Activated CD4-positive, alpha-beta memory T cell treated with anti-CD3 and anti-CD28 coated beads for 36 hours (primary cell): ENCODE measurements at places on chromosomes 12 and 14.

DNA sequence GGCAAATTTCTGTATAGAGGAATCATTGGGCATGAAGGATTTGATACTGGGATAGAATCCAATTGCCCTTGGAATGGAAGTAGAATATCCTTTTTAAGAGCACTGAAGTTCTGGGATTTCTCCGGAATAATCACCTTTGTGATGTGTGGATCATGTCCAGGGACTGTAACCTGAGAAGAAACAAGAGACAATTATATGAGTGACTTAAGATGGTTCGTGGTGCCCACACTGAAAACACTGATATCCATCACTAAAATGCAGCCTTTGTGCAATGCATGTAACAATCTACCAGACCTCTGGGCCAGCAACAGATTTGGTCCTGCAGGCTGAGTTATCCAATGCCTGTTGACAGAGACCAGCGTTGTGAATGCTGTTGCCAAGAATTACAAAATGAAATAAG lies 48.5 kb downstream of the MDM2 start:
- DNase-seq: no peak

GRCh38 chr12:46661110-46661845 lies 164.5 kb downstream of the SLC38A4 start:
- no peak for DNase-seq

DNA sequence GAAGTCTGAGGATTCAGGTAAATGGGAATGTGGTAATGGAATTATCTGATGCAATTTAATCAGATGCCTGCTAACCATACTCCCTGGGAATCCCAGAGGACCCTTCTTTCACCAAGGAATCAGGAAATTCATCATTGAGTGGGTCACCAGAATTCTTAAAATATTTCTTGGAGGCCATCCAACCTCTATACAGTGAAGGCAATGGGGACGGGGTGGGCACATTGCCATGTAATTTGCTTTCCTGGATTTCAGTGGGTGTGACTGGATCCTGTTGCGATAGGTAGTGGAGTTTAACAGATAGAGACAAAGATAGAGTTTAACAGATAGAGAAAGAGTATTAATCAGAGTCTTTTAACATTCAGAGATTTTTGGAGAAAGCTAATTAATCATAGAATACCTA lies 394.4 kb downstream of the DAD1 start:
- no peak for DNase-seq

GRCh38 chr12:6469092-6469491 lies 1.4 kb downstream of the VAMP1 start:
- peak; percentile 46 for DNase-seq

- DNase-seq: no peak
Observed at GRCh38 chr14:76930549-76930948, 98.0 kb downstream of the IRF2BPL start.

DNA sequence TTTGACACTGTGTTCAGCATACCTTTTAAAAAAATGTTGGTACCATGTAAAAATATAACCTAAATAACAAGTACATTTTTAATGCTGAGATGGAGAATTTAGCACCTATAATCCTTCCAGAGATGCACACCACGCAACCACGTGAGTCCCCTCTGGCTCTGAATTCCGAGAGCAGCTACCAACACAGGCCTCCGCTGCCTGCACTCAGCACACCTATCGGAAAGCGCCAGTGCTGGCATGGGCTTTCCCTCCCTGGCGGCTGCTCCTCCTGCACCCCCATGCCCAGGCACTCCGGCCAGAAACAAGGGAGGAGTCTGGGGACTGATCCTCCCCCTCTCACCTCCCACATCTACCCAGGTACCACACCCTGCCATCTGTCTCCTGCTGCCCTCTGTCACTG lies 47.0 kb downstream of the ITPK1 start:
- DNase-seq: no peak

DNA sequence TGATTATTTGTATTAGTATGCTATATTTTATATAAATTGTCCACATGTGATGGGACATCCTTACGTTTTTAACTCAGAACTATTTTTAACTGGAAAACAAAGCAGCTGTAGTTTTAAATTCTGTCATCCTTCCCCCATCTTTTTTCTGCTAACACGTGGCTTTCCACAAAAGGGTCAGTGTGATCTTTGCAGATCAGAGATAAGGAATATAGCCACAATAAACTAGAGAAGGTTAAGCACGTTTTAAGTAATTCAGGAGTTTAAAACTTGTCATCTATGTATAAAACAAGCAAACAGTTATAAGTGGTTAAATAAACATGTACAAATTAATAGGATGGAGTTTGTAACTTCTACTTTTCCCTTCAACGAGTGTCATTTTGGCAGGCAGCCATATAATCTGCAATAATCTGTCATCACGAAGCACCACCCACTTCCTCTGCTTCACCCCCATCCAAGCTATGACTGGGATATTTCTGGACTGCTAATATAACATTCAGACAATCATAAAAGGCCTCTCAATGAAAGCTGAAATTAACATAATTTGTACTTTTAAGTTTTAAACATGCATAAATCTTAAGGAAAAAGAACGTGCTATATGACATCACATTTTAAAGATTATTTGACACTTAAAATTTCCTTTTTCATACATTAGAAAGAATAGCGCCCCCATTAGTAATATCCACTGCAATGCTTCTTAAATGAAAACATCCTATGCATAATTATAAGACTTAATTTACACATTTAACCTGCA lies 15.3 kb downstream of the TAOK3 start:
- peak; percentile 65 for DNase-seq

- DNase-seq: no peak
Observed at GRCh38 chr12:132137483-132138125, 6.5 kb downstream of the DDX51 start.

DNA sequence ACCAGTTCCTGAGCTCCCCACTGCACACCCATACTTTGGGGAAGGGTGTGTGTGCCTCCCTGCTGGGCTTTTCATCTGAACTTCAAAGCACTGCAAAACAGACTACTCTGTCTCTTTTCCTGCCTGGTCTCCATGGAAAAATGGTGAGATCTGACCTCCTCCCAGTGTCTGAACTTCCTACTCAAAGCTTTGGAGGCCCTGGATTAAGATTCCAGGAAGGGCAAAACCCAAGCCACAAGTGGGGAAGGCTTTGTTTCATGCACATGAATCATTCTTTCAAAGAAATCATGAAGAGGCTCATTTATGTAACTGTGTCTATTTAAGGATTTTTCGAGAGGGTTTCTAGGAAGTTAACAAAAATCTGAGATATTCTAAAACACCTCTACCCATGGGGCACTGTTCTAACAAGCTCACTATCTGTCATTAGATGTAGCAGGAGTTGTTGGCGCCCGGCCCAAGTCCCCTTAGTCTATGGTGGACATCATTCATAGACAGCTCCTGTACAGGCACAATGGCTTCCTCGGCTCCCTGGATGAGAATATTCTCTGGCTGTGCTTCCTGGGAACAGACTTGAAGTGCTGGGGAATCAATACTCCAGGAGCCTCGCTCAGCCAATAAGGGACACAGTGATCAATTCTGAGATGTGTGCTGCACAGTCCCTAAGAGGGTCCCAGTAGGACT lies 224.0 kb downstream of the KTN1 start:
- peak; percentile 50 for DNase-seq

DNA sequence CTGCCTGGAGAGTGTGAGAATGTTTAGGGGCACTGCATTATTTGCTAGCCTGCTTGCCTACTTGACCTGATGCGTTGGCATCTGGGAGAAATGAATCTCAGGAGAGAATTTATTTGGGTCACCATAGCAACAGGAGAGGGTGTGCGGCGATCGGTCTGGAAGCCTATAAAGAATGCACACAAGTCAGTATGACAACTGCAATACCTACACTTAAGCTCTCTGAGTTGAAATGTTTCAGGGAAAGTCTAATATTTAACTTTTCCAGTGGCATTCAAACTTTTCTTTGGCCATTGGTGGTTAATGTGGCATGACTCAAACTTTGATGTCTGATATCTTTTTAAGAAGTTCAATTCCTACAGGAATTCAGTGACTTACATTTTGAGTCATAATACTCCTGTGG lies 205.1 kb downstream of the NEDD1 start:
- no peak for DNase-seq

- no peak for DNase-seq
Observed at GRCh38 chr12:63844391-63845341, at the start of gene SRGAP1. Gene SRGAP1, plus strand, starts transcription at chr12:63844700. Its CDS starts 117 bp downstream, at chr12:63844817.

DNA sequence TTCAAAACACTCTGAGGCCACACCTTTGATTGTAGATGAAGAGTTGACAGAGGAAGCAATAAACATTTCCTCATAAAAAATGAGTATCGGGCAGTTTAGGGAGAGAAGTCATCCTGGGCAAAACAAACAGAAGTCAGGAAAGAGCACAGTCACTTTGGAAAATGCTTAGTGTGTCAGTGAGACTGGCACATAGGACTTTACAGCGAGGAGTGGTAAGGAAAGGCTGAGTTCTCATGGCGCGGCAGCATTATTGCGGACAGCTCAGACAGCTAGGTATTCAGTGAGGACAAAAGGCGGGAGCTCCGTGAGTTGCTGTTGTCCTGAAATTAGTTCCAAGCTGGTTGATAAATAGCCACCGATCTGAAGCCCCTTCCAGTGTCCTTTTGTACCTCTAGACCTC lies 229.9 kb downstream of the SNAPC1 start:
- no peak for DNase-seq

- DNase-seq: no peak
Observed at GRCh38 chr12:59193476-59194050, 273.3 kb upstream of the LRIG3 start.

- no peak for DNase-seq
Observed at GRCh38 chr12:124476011-124476400, 91.4 kb downstream of the NCOR2 start.

- no peak for DNase-seq
Observed at GRCh38 chr12:6183689-6184428, 16.3 kb upstream of the CD9 start.

- DNase-seq: no peak
Observed at GRCh38 chr14:35480119-35480769, 53.7 kb upstream of the INSM2 start.

GRCh38 chr12:12885096-12885792 lies 6.1 kb upstream of the GPRC5A start:
- no peak for DNase-seq

DNA sequence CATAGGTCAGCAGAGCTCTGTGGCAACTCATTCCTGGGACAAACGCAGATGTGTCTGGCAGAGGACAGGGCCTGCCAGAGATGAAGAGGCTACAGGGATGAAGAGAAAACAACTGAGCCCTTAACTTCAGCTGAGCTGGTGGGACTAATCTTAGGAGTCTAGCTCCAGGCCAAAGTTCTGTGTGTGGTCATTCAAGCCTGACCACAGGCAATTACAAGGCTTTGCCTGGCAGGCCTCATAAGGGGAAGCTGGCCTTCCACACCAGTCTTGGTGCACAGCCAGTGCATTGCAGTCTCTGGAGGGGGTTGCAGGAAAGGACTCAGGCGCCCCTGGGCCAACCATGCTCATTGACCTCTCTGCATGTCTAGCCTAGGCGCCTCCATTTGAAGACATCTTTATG lies 127.6 kb upstream of the DAAM1 start:
- DNase-seq: no peak

DNA sequence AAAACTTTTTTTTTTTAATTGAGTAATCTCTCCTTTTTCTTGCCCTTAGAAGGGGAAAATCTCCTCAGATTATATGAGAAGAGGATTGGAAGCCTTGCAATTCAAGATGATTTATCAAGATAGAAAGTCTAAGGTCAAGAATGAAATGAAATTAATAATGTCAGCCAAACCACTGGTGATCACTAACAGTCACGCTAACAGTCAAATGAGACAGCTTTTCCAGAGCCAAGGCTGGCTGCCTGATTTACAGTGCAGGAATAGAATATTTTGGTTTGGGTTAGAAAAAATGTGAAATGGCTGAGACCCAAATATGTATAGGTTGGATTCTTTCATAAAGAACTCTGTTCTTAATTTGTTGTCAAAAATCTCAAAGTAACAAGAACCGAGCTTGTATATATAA lies 204.3 kb downstream of the PPM1H start:
- no peak for DNase-seq

DNA sequence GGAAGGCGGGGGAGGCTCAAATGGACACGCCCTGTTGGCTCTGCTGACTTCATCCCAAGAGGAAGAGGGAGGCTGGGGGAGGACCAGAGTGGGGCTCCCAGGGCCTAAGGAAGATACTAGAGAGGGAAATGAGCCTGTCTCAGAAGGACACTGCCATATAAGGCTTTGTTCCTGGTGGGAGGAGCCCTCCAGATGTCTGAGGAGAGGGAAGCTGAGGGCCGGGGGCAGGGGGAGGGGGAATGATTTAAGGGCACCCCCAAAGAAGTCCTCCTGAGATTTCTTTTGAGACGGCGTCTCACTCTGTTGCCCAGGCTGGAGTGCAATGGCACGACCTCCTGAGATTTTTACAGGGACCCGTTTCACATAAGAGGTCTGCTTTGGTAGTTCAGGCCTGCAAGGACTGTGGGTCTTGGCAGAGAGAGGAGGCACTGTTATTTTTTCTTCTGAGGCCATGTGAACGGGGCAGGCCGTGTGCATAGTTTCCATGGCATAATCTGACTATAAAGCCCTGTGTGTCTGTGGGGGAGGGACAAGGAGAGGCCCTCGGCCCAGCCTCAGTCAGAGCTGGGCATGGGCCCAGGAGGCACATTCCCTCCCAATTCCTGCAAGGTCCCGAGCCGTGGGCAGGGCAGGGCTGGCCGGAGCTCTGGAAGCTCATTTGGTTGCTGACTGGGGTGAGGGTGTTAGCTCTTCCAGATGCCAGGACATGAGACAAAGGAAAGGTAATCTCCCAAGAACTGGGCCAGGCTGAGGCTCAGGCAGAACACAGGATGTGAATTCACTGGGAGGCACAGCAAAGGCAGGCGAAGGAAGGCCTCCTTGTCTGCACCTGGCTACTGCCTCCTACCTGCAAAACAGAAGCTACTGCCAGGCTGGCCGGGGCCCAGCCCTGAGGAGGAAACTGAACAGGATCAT lies 22.2 kb upstream of the PLEKHG3 start:
- DNase-seq: no peak

DNA sequence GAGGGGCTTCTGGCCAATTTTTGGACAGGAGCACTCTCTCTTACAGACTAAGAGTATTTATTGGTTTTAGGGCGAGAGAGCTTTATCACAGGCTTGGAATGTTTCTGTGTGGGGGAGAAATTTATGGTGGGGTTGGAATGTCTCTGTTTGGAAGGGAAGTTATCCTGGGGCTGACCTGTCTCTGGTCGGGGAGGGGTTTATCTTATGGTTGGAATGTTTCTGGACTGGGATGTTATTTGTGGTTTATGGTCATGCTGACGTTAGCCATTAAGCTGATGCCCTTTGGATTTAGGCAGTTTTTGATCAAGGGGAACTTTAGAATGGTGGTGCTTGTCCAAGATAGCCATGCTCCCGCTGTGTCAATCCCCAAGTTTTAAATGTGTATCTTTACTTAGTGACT lies 614.8 kb downstream of the DIO2 start:
- DNase-seq: no peak
